Articular chondrocyte of knee joint (primary cell): ENCODE measurements at places on chromosomes 12 and 14. TPM values are rescaled to one million over a fixed set of nuclear protein-coding genes. Genes with fewer than 3 reads are reported as not detected.

Gene BDKRB1
- 13.2 and 21.7 TPM in 2 replicates for total RNA-seq

Gene WNT5B
- total RNA-seq, result 36.5 and 42.5 TPM in 2 replicates

Gene IFNG-AS1
- total RNA-seq, result 0.65 and 0.86 TPM in 2 replicates

Gene KCNA1
- total RNA-seq, result 0.13 and 0.54 TPM in 2 replicates

Gene EP400
- total RNA-seq, result 13.9 and 14.0 TPM in 2 replicates

Gene LRP1-AS
- not detected in 2 replicates for total RNA-seq

Gene DERA
- total RNA-seq, result 59.1 and 61.7 TPM in 2 replicates

Gene SLIRP
- total RNA-seq, result 114 and 150 TPM in 2 replicates

Gene CYP46A1
- 0.91 and 1.1 TPM in 2 replicates for total RNA-seq

Gene GAS2L3
- total RNA-seq, result 24.2 and 29.2 TPM in 2 replicates

Gene ACSS3
- total RNA-seq, result 12.6 and 14.2 TPM in 2 replicates

Gene KRT79
- total RNA-seq, result not detected in 2 replicates

Gene GALC
- total RNA-seq, result 15.0 and 19.2 TPM in 2 replicates

Gene JKAMP
- 104 and 123 TPM in 2 replicates for total RNA-seq

Gene FSCB
- total RNA-seq, result not detected in 2 replicates

Gene PIK3C2G
- not detected in 2 replicates for total RNA-seq

Gene SOCS2
- 26.7 and 42.9 TPM in 2 replicates for total RNA-seq

Gene ITPR2
- 15.8 and 22.7 TPM in 2 replicates for total RNA-seq

Gene CPM
- 7.7 and 11.1 TPM in 2 replicates for total RNA-seq

Gene METTL3
- total RNA-seq, result 24.6 and 29.7 TPM in 2 replicates

Gene TEX52
- not detected in 2 replicates for total RNA-seq

Gene BHLHE41
- 1.7 and 3.6 TPM in 2 replicates for total RNA-seq

Gene MED13L
- total RNA-seq, result 207 and 243 TPM in 2 replicates

Gene LALBA
- not detected in 2 replicates for total RNA-seq

Gene FOXN4
- total RNA-seq, result not detected in 2 replicates

Gene TRIM9
- 2.7 and 3.7 TPM in 2 replicates for total RNA-seq

Gene IL26
- 4.5 and 14.2 TPM in 2 replicates for total RNA-seq

Gene GALNT4
- 23.3 and 31.1 TPM in 2 replicates for total RNA-seq

Gene RPS6KL1
- total RNA-seq, result 0.76 and 0.78 TPM in 2 replicates

Gene SMCO2
- total RNA-seq, result 0.43 and 1.6 TPM in 2 replicates

Gene EEF1AKMT3
- 5.9 and 8.0 TPM in 2 replicates for total RNA-seq

Gene OASL
- total RNA-seq, result 0.52 and 1.5 TPM in 2 replicates

Gene ANO4
- total RNA-seq, result 0.32 TPM in 1 of 2 replicates, not detected in the other

Gene RTL1
- not detected in 2 replicates for total RNA-seq

Gene C12orf54
- 0.22 TPM in 1 of 2 replicates, not detected in the other for total RNA-seq

Gene TCL1B
- total RNA-seq, result not detected in 2 replicates

Gene ESR2
- 0.11 and 0.13 TPM in 2 replicates for total RNA-seq

Gene GPX2
- total RNA-seq, result not detected in 2 replicates

Gene TRHDE
- total RNA-seq, result not detected in 2 replicates

Gene CCND2
- 13.1 and 25.3 TPM in 2 replicates for total RNA-seq

Gene PIANP
- 0.11 and 0.13 TPM in 2 replicates for total RNA-seq

Gene CD4
- 2.3 and 4.3 TPM in 2 replicates for total RNA-seq

Gene IQSEC3
- total RNA-seq, result 0.65 TPM in 2 replicates

Gene CCDC184
- 0.52 and 0.97 TPM in 2 replicates for total RNA-seq

Gene BAG5
- total RNA-seq, result 38.5 and 39.3 TPM in 2 replicates

Gene SLC2A13
- total RNA-seq, result 10.9 and 11.1 TPM in 2 replicates

Gene SYT10
- not detected in 2 replicates for total RNA-seq

Gene GLS2
- total RNA-seq, result not detected in 2 replicates

Gene CTSG
- not detected in 2 replicates for total RNA-seq

Gene FAM90A1
- total RNA-seq, result 0.13 and 0.43 TPM in 2 replicates

Gene ANKS1B
- 4.4 and 7.4 TPM in 2 replicates for total RNA-seq

Gene MMP17
- total RNA-seq, result 0.86 and 1.3 TPM in 2 replicates

Gene VCPKMT
- total RNA-seq, result 6.8 and 6.9 TPM in 2 replicates

Gene OR2AP1
- total RNA-seq, result not detected in 2 replicates
